ENCODE measurements at places on chromosomes 2 and 18. TPM values are rescaled to one million over a fixed set of nuclear protein-coding genes. Genes with fewer than 3 reads are reported as not detected.

- H3K27ac ChIP-seq: no peak overlapping the region
- peaks cover 61% of the 10 kb centered on the region for H3K4me1 ChIP-seq
- H3K27me3 ChIP-seq: no peaks in the 10 kb centered on the region
- H3K36me3 ChIP-seq: no peaks in the 10 kb centered on the region
- no peak overlapping the region for H3K4me3 ChIP-seq
Measured at GRCh38 chr2:128374711-128375413, 56.2 kb upstream of the HS6ST1 start.

- peaks cover 25% of the 10 kb centered on the region for H3K36me3 ChIP-seq
- DNase-seq: no peak
- H3K4me3 ChIP-seq: no peak overlapping the region
- no peaks in the 10 kb centered on the region for H3K27me3 ChIP-seq
- H3K4me1 ChIP-seq: peaks cover 11% of the 10 kb centered on the region
Measured at GRCh38 chr18:58252166-58252565, 208.1 kb downstream of the NEDD4L start.

- H3K4me3 ChIP-seq: no peak overlapping the region
- H3K4me1 ChIP-seq: peaks cover 14% of the 10 kb centered on the region
- no peaks in the 10 kb centered on the region for H3K36me3 ChIP-seq
- no peaks in the 10 kb centered on the region for H3K27me3 ChIP-seq
Measured at GRCh38 chr2:42867093-42868065, 75.0 kb upstream of the HAAO start.

GRCh38 chr2:29613067-29613466 lies 308.3 kb downstream of the ALK start:
- peaks cover 5% of the 10 kb centered on the region for H3K27me3 ChIP-seq
- no peak for DNase-seq
- no peaks in the 10 kb centered on the region for H3K36me3 ChIP-seq
- H3K4me1 ChIP-seq: peaks cover 8% of the 10 kb centered on the region

DNA sequence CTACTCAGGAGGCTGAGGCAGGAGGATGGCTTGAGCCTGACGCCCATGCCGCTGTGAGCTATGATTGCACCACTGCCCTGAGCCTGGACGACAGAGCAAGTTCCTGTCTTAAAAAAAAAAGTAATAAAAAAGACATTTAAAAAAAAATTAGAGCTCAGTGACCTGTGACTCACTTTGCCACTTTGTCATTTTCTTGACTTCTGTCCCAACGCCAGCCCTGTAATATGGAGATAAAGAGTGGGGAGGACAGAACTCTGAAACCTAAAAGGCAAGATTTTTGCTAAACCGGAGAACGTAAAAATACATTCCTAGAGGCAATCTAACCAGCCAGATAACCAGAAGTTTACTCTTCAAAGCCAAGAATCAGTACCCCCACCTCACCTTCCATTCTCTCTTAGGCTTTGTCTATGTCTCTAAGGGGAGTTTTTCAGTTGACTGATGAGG lies 49.0 kb downstream of the PRKRA start:
- H3K4me1 ChIP-seq: no peaks in the 10 kb centered on the region
- DNase-seq: no peak
- no peak overlapping the region for H3K4me3 ChIP-seq
- H3K36me3 ChIP-seq: no peaks in the 10 kb centered on the region

DNA sequence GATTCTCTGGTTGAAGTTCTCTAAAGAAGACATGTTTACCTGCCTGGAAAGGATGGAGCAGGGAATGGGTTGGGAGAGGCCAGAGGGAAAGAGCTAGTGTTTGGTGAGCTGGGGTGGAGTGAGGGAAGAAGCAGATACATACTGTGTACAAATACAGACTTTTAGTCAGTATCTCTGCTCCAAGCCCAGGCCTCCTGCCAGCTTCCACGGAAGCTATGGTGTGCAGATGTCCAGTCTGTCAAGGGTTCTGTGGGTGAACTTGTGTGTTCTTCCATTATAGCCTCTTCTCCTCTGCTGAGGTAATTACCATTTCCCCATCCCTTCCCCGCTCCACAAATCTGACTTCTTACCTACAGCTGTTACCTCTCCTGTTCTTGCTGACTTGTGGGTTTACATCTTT lies 208.6 kb downstream of the HRH4 start:
- no peak overlapping the region for H3K27ac ChIP-seq
- no peak for DNase-seq
- no peaks in the 10 kb centered on the region for H3K36me3 ChIP-seq
- no peaks in the 10 kb centered on the region for H3K4me1 ChIP-seq
- H3K4me3 ChIP-seq: no peak overlapping the region

- no peak for DNase-seq
- H3K27me3 ChIP-seq: no peaks in the 10 kb centered on the region
- H3K36me3 ChIP-seq: no peaks in the 10 kb centered on the region
- H3K27ac ChIP-seq: no peak overlapping the region
- no peaks in the 10 kb centered on the region for H3K4me1 ChIP-seq
Measured at GRCh38 chr2:65943099-65943786, 491.7 kb upstream of the MEIS1 start.

DNA sequence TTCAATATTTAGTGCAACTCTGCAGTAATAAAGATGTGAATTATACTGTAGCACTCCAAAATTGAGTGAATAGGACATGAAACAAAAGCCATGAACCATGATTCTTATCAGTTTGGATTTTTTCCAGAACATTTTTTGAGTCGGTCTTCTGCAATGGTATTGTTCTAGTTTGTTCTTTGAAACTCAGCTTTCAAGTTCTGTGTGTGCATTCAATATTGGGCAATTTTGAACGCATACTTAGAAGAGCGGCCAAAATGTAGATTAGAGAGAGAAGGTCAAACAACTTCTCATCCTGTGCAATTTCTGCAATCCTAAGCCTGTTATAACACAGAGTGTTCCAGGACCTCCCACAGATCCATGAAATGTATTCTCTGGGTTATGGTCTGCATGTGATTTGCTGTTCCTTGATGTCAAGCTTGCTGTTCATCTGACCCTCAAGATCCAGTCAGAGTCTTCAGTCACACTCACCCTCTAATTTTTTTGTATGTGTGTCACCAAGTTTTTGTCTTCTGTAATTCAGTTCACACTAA lies 48.3 kb downstream of the TSPYL6 start:
- peak overlapping the region; percentile 16 for H3K27ac ChIP-seq
- no peaks in the 10 kb centered on the region for H3K36me3 ChIP-seq
- H3K27me3 ChIP-seq: no peaks in the 10 kb centered on the region
- H3K4me1 ChIP-seq: peaks cover 28% of the 10 kb centered on the region

DNA sequence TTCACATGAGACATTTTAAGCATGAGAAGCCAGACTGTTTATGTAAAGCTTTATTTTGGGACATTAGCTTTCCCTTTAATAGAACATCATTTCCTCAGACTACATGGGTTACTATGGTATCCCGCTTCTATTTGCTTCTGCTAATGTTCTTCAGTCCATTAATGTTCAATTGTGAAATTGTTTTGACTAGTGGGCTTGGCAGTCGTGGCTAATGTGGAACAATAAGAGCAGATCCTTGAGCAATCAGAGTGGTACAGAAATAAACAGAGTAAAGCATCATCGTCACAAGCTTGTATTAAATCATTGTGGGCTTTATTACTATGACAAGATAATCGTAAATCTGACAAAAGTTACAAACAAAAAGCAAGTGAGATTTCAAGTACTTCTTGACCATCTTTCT lies 60.2 kb downstream of the PDE1A start:
- no peak for DNase-seq
- no peaks in the 10 kb centered on the region for H3K36me3 ChIP-seq
- H3K4me1 ChIP-seq: no peaks in the 10 kb centered on the region
- H3K4me3 ChIP-seq: no peak overlapping the region

DNA sequence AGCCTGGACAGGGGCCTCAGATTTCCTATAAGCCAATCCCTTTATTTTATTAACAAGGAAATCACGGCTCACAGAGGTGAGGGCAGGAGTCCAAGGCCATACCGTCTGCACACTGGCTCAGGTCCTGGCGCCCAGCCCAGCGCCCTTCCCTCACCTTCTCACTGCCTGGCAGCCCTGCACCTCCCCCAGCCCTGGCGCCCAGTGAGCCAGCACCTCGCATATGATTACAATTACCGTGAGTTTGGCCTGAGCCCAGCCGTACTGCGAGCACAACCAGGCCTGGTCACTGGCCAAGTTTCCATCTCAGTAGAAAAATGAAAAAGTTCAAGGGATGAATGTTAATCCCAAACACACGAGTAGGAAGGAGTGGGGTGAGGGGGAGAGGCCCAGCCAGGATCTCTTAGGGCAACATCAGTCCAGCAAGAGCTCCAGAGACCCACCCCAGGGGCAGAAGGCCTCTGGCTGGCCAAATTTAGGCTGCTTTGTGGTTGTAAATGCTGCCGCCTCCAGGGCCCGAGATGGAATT lies 68.4 kb downstream of the MCFD2 start:
- H3K4me3 ChIP-seq: no peak overlapping the region
- no peaks in the 10 kb centered on the region for H3K27me3 ChIP-seq
- peaks cover 71% of the 10 kb centered on the region for H3K4me1 ChIP-seq
- no peaks in the 10 kb centered on the region for H3K36me3 ChIP-seq
- peak overlapping the region; percentile 91 for H3K27ac ChIP-seq

DNA sequence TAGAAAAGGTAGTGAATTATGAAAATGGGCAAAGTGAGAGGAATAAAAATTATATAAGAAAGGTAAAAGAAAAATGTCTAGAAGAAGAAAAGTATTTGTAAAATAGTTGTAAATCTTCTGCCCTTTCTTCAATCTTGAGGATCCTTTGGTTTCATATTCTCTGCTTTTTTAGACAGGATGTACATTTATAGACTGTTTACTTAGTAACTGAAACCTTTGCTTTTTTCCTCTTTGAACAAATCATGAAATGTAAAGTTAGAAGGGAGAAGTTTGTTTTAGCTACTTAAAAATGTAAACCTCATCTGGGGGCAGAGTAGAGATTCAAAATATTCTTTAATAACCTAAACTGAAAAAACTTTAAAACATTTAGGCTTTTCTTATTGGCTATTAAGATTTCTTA lies 150.4 kb upstream of the ITGA4 start:
- H3K4me3 ChIP-seq: no peak overlapping the region
- no peak for DNase-seq
- no peaks in the 10 kb centered on the region for H3K36me3 ChIP-seq
- H3K27me3 ChIP-seq: no peaks in the 10 kb centered on the region
- H3K4me1 ChIP-seq: no peaks in the 10 kb centered on the region

DNA sequence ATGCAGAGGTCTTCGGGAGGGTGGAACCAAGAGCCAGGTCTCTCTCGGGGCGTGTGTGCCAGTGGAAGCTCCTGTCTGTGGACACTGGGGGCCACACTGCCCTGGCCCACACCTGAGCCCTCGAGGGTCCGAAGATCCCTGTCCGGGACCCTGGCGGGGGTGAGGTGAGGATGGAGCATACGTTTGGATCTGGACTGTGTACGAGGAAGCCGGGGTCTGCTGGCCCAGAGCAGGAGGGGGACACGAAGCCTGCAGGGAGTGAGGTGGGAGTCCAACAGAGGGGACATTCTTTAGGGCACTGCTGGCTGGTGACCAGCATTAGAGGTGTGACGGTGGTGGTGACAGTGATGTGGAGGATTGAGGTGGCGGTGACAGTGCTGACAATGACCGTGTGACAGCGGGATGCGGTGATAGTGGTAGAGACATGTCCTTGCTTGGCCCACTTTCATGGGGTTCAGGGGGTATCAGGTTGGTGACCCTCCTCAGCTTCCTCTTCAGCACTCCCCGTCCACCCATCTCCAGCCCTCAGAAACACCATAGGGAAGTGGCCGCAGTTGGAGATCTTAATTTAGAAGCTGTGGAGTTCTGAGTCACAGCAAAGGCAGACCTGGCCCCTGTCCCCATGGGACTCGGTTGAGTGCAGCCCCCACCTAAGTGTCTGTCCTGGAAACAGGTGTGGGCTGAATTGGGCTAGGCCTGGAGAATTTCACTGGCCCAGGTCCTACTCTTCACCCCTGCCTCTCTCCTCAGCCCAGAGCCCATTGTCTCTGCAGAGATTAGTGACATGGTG lies 252.0 kb downstream of the DYSF start:
- no peak overlapping the region for H3K4me3 ChIP-seq
- no peaks in the 10 kb centered on the region for H3K36me3 ChIP-seq
- H3K4me1 ChIP-seq: no peaks in the 10 kb centered on the region

DNA sequence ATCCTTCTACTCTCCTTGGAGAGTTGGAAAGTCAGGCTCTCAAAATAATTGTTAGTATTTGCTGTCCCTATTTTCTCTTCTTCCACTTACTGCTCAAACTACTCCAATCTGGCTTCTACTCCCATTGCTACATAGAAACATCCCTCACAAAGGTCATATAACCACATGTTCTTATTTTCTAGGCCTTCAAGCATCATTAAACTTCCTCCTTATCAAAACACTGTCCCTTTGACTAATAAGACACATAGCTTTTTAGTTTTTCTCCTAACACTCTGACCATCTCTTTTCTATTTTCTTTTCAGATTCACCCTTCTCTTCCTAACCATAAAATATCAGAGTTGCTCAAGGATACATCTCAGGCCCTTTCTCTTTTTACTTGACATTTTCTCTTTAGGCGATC lies 148.3 kb downstream of the MBD2 start:
- H3K4me3 ChIP-seq: no peak overlapping the region
- H3K27ac ChIP-seq: no peak overlapping the region
- H3K36me3 ChIP-seq: no peaks in the 10 kb centered on the region
- no peaks in the 10 kb centered on the region for H3K27me3 ChIP-seq
- H3K4me1 ChIP-seq: no peaks in the 10 kb centered on the region

GRCh38 chr2:174247474-174248186 lies 702 bp downstream of the OLA1 start:
- peak overlapping the region; percentile 90 for H3K27ac ChIP-seq
- H3K36me3 ChIP-seq: peaks cover 24% of the 10 kb centered on the region
- H3K4me1 ChIP-seq: peaks cover 27% of the 10 kb centered on the region
- no peaks in the 10 kb centered on the region for H3K27me3 ChIP-seq

DNA sequence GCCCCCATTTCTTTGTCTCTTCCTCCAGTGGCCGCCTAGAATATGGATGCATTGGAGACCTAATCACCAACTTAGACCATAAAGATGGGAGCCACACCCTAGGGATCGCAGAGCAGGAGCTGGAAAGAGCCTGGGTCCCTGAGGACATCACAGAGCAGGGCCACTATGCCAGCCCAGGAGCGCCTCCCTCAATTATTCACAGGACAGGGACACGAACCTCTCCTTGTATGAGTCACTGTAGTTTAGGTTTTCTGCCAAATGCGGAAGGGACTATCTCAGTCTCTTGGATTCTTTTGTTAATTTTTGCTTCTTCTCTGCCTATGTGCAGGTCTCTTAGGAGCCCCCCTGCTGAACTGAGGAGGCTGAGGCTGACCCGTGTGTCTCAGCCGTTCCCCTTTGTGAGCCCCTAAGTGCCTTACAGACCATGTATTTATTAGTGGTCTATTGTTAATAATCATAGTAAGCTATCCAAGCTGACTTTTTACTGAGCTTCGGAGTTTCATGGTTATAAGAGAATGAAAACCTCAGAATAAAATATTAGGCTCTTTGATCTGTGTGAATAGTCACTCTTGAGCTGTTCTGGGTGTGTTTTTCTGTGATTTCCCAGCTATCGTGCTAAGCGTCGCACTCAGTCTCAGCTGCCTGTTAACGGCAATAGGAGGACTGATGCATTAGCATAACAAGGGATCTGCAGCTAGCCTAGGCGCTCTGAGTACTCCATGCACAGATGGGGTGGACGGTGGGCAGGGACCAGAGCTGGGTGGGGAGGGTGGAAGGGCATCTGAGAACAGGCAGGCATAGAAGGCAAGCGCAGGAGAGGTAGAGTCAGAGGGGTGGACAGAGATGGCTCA lies 12.7 kb upstream of the PTPN4 start:
- H3K36me3 ChIP-seq: no peaks in the 10 kb centered on the region
- no peaks in the 10 kb centered on the region for H3K4me1 ChIP-seq
- H3K4me3 ChIP-seq: no peak overlapping the region
- DNase-seq: no peak

Gene PPP1R1C
- total RNA-seq: not detected

Gene PRKAG3
- total RNA-seq: not detected

Gene MARCO
- total RNA-seq: 2.0 TPM

Gene PARD3B
- 15.9 TPM for total RNA-seq

Gene GCFC2
- 9.3 TPM for total RNA-seq

Gene LYG2
- total RNA-seq: not detected

Gene ADD2
- 0.87 TPM for total RNA-seq

Gene MAP3K19
- not detected for total RNA-seq

Gene TSPYL6
- total RNA-seq: not detected
